Left lung (tissue), 14 donors: ENCODE measurements at places on chromosomes 1 and 21. TPM values are rescaled to one million over a fixed set of nuclear protein-coding genes. Genes with fewer than 3 reads are reported as not detected.
A peak's percentile ranks its signal among the peaks of the same experiment; 100 is the strongest.

GRCh38 chr1:108028841-108029388, 63.9 kb upstream of the VAV3 start:
- no peaks in the 10 kb centered on the region for H3K36me3 ChIP-seq
- H3K27ac ChIP-seq, result no peak overlapping the region
- H3K27me3 ChIP-seq, result no peaks in the 10 kb centered on the region

DNA sequence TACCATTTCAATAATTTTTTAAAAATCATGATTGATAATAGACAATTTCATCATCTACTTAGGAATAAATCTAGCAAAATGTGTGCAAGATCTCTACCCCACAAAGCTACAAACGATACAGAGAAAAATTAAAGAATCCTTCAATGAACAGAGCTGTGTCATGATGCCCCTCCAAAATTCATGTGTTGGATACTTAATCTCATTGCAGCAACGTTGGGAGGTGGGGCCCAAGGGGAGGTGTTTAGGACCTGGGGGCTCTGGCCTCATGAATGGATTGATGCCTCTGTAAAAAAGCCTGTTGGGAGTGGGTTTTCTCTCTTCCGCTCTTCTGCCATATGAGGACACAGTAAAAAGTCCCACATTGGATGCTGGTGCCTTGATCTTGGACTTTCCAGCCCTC, 54.9 kb downstream of the PRSS38 start:
- H3K27ac ChIP-seq, result no peak overlapping the region
- DNase-seq, result no peak
- no peak overlapping the region for H3K4me3 ChIP-seq
- no peaks in the 10 kb centered on the region for H3K4me1 ChIP-seq

GRCh38 chr1:219507437-219507836, 105.5 kb downstream of the ZC3H11B start:
- no peak overlapping the region for H3K4me3 ChIP-seq
- no peaks in the 10 kb centered on the region for H3K27me3 ChIP-seq
- no peaks in the 10 kb centered on the region for H3K36me3 ChIP-seq
- DNase-seq, result peak; percentile 73
- H3K27ac ChIP-seq, result no peak overlapping the region
- no peaks in the 10 kb centered on the region for H3K4me1 ChIP-seq

GRCh38 chr1:27507960-27508665, 18.1 kb upstream of the WASF2 start:
- DNase-seq, result no peak
- no peak overlapping the region for H3K27ac ChIP-seq
- H3K4me1 ChIP-seq, result peaks cover 13% of the 10 kb centered on the region
- no peaks in the 10 kb centered on the region for H3K27me3 ChIP-seq

DNA sequence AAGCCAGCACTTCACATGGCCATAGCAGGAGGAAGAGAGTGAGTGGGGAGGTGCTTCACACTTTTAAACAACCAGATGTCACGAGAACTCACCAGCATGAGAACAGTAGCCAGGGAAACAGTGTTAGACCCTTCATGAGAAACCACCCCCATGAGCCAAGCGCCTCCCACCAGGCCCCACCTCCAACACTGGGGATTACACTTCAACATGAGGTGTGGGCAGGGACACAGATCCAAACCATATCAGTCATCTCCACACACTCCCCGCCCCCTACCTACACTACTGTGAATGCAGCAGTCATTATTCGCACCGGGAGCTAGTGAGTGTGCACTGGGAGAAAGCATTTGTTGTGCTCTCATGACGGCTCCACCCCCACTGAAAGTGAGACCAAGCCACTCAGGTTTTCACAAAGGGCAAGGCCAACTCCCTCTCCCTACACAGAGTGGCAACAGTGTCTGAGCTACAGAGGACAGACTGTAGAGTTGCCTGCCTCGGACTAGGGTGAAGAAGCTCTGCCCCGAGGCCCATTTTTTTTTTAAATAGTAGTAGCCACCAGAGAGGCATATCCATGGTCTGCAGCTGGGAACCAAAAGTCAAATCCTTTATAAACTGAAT, 125.6 kb downstream of the BARHL2 start:
- no peak overlapping the region for H3K4me3 ChIP-seq
- no peak overlapping the region for H3K27ac ChIP-seq
- H3K36me3 ChIP-seq, result no peaks in the 10 kb centered on the region
- no peaks in the 10 kb centered on the region for H3K4me1 ChIP-seq
- DNase-seq, result no peak

DNA sequence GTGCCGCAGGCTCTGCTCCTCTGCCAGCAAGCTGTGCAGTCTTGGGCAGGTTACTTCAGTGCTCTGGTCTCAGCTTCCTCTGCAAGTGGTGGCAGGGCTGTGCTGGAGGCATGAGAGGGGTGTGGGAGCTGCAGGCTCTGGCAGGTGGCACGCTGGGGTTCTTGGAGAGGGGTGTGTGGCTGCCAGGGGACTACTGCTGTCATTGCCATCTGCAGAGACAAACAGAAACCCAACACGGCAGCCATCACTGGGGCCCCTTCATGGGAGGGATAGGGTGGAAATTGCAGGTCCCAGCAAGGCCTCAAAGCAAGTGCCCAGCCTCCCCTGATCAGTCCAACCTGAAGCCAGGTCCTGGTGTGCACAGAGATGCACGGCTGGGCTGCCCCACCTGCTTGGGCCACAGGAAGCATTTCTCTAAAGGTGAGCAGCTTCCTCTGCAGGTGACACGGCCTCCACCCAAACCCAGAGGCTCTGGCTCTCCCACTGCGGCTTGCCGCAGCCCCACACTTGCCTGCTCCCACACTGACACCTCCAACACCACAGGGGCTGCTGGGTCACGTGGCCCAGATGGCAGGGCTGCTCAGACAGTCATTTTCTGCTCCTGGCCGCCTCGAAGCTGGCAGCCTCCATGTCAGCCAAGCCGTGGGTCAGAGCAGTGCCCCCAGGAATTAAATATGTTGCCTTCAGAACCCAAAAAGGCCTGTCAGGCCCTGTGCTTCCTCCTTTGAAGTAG, 4.1 kb upstream of the COL6A2 start:
- DNase-seq, result peak; percentile 57
- peaks cover 27% of the 10 kb centered on the region for H3K27me3 ChIP-seq
- no peak overlapping the region for H3K27ac ChIP-seq
- no peak overlapping the region for H3K4me3 ChIP-seq
- H3K36me3 ChIP-seq, result no peaks in the 10 kb centered on the region

DNA sequence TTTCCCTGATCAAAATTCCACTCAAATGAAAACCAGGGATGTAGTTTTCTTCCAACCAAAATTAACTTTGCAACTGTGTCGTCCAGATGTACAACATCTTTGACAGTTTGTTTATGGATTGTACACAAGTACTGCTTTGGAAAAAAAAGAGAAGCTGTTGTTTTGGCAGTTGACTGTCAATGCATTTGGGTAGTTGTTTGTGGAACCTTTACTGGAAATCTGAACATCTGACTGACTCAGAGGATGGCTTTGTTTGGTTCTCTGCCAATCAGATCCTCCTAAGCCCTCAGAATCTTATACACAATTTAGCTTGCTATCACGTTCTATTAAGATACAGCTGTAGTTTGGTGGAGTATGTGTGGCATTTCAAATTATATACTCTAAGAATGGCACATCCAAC, 195.0 kb downstream of the KCNK2 start:
- H3K4me1 ChIP-seq, result no peaks in the 10 kb centered on the region
- H3K36me3 ChIP-seq, result no peaks in the 10 kb centered on the region
- peak; percentile 64 for DNase-seq
- H3K27ac ChIP-seq, result no peak overlapping the region
- H3K4me3 ChIP-seq, result no peak overlapping the region
- H3K27me3 ChIP-seq, result no peaks in the 10 kb centered on the region

DNA sequence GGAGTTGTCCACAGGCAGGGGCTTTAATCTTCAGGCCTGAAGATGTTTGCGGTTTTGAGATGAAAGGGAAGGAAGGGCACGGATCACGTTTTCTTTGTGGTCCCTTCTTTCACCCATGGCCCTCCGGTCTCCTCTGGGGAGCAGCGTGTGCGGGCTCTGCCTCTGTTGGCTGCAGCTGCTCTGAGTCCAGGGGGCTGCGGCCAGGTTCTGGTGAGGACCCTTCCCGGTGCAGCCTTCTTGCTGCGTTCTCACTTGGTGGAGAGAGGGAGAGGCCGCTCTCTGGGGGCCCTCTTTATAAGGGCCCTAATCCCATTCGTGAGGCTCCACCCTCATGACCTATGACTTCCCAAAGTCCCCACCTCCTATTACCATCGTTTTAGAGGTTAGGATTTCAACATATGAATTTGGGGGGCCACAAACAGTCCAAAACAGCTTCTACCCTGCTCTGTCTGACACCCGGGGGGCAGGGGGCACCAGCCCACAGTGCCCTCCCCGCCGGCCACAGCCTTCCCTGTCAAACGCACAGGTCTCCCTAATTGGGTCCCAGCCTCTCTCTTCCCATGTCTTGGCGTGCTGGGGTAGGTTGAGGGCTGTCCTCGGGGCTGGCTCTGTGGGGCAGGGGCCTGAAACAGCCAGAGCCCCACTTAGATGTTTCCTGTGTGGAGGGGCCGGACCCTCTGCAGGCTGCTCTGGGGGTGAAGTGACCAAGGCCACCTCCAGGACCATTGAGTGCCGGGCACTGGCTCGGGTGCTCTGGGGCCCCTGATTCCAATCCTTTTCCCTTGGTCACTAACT, 100.1 kb upstream of the C1orf174 start:
- H3K4me1 ChIP-seq, result no peaks in the 10 kb centered on the region
- no peak overlapping the region for H3K4me3 ChIP-seq
- peaks cover 73% of the 10 kb centered on the region for H3K27me3 ChIP-seq
- no peak overlapping the region for H3K27ac ChIP-seq
- DNase-seq, result no peak

GRCh38 chr1:150365941-150366340, 2.0 kb downstream of the RPRD2 start:
- peak overlapping the region; percentile 99 for H3K27ac ChIP-seq
- no peak for DNase-seq
- H3K4me1 ChIP-seq, result peaks cover 39% of the 10 kb centered on the region
- H3K4me3 ChIP-seq, result peak overlapping the region; percentile 57

DNA sequence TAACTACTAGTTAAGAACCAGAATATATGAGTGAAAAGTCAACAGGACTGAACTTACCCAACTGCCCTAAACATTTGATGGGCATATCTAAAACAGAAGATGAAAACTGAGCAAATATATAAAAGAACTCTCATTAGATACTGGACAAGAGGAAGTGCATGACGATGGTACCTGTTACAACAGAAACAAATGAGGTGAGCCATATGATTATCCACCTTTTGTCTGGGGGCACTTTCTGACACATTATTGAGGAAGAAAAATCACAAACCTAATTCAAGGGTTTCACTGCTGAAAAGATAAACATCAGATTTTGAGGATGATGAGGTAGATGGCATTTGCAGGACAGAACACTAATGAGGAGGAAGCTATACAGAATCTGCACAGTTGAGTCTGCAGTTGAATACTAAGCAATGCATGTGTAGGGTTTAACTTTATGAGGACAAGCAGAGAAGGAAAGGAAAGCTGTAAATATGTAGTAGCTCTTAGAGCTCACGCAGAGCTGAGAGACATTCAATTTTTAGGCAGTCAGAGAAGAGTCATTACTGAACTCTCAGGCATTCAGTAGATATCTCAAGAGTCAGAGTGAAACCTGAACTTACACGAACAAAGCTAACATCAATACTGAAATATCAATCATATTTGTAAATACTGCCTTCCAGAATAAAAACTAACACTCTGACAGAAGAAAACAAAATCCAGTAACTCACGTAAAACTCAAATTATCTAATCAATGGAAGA, 262.1 kb downstream of the AKT3 start:
- no peaks in the 10 kb centered on the region for H3K36me3 ChIP-seq
- H3K27ac ChIP-seq, result no peak overlapping the region
- H3K4me1 ChIP-seq, result no peaks in the 10 kb centered on the region
- no peaks in the 10 kb centered on the region for H3K27me3 ChIP-seq

DNA sequence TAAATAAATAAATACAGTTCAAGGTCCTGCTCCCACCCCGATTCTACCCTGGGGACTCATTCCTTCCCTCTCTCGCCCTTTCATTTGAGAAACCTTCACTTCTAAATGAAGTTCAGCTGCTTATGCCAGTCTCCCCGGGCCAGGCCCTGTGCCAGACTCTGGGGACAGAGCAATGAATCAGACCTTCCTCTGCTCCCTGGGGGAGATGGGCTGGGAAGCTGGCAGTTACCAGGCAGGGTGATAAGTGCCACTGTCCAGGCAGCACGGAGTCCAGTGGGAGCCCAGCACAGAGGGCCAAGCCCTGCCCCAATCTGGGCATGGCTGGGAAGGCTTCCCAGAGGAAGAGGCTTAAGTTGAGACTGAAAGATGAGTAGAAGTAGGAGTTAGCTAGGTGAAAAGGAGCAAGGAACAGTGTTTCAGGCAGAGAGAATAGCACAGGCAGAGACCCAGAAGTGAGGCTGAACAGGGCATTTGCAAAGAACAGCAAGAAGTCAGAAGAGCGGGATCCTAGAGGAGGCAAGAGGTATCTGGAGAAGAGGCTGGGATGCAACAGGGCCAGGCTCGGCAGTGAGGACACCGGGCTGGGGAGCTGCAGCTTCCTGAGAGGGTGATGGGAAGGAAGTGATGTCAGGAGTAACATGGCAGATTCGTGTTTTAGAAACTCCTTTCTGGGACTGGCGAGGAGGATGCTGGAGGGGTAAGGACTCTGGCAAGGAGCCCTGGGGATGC, 13.5 kb downstream of the KCNQ4 start:
- no peaks in the 10 kb centered on the region for H3K27me3 ChIP-seq
- no peak for DNase-seq
- H3K4me3 ChIP-seq, result no peak overlapping the region
- no peak overlapping the region for H3K27ac ChIP-seq
- peaks cover 23% of the 10 kb centered on the region for H3K4me1 ChIP-seq
- no peaks in the 10 kb centered on the region for H3K36me3 ChIP-seq

GRCh38 chr1:57943365-57943764, 519.5 kb upstream of the DAB1 start:
- no peak overlapping the region for H3K27ac ChIP-seq
- no peaks in the 10 kb centered on the region for H3K27me3 ChIP-seq
- no peak overlapping the region for H3K4me3 ChIP-seq
- H3K4me1 ChIP-seq, result no peaks in the 10 kb centered on the region

DNA sequence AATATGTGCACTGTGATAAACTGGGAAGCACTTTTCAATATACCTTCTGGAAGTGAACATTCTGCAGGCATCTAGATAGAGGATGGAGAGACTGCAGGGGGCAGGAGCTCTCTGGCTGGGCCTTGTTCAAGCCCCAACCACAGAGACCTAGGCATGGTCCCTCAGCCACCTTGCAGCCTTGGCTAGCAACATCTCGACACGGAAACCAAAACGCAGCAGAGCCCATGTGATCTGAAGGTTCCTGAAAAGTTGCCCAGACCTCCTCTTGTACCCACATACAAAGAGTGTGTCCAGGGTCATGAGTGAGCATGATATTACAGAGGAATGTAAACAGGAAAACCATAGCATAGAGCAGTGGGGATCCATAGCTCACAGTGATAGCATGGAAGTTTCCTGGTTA, 33.1 kb upstream of the SAMD11 start:
- H3K27ac ChIP-seq, result no peak overlapping the region
- H3K4me1 ChIP-seq, result no peaks in the 10 kb centered on the region
- DNase-seq, result no peak
- no peaks in the 10 kb centered on the region for H3K36me3 ChIP-seq

GRCh38 chr1:225772848-225773247, 4.8 kb upstream of the SRP9 start:
- peaks cover 12% of the 10 kb centered on the region for H3K4me1 ChIP-seq
- no peaks in the 10 kb centered on the region for H3K27me3 ChIP-seq
- no peak overlapping the region for H3K4me3 ChIP-seq
- no peak for DNase-seq
- H3K27ac ChIP-seq, result peak overlapping the region; percentile 51
- no peaks in the 10 kb centered on the region for H3K36me3 ChIP-seq

The ETV3L gene
- not detected for polyA plus RNA-seq

The CADM3 gene
- polyA plus RNA-seq, result 1.6 TPM

The TDRD5 gene
- polyA plus RNA-seq, result 0.44 TPM

The RXFP4 gene
- polyA plus RNA-seq, result 0.37 TPM

The NOS1AP gene
- polyA plus RNA-seq, result 3.0 TPM

The MANEAL gene
- polyA plus RNA-seq, result 4.3 TPM
